ENCODE measurements at places on chromosomes 2 and 18.

DNA sequence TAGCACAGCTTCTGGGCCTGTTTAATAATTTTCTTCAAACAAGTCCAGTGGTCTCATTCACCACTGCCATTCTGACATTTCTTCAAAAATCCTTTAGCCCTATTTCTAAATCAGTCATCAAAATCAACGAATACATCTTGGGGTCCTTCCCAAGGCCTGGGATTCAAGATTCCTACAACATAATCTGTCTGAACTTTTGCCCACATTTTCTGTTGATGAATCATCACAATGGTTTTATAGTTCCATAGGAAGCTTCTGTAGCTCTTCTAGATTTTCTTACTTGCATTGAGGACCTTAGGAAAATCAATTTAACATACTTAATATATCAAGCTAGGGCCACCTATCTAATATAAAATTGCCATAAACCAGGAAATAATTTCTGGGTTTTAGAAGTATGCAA, 811.8 kb upstream of the ACVR2A start:
- DNase-seq, result no peak

DNA sequence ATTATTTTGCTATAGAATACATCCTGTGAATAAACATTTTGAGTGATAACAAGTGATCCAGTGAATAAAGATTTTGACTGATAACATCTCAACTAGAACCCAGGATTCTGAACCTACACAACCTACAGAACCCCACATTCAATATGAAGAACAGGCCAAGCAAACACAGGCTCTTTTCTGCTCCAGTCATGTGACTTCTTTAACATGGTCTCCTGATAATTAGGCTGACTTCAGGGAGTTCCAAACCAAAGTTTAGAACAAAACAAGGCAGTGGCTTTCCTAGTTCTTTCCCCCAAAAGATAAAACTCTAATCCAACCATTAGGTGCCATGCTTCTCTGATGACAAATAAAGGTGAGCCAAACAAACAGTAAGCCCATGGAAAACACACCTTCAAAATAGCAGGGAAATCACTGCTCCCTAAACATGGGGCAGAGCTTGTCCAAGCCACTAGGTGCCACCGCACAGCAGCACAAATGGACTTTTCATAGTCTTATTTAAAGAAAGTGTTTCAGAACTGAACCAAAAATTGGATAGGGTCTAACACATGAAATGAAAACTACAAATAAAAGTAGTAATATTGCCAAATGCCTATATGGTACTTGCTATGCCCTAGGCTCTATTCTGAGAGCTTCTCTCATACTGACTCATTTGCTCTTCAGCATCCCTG, 95.3 kb downstream of the EVA1A start:
- DNase-seq, result peak; percentile 3

GRCh38 chr2:24410976-24411375, 50.6 kb upstream of the ITSN2 start:
- no peak for DNase-seq

DNA sequence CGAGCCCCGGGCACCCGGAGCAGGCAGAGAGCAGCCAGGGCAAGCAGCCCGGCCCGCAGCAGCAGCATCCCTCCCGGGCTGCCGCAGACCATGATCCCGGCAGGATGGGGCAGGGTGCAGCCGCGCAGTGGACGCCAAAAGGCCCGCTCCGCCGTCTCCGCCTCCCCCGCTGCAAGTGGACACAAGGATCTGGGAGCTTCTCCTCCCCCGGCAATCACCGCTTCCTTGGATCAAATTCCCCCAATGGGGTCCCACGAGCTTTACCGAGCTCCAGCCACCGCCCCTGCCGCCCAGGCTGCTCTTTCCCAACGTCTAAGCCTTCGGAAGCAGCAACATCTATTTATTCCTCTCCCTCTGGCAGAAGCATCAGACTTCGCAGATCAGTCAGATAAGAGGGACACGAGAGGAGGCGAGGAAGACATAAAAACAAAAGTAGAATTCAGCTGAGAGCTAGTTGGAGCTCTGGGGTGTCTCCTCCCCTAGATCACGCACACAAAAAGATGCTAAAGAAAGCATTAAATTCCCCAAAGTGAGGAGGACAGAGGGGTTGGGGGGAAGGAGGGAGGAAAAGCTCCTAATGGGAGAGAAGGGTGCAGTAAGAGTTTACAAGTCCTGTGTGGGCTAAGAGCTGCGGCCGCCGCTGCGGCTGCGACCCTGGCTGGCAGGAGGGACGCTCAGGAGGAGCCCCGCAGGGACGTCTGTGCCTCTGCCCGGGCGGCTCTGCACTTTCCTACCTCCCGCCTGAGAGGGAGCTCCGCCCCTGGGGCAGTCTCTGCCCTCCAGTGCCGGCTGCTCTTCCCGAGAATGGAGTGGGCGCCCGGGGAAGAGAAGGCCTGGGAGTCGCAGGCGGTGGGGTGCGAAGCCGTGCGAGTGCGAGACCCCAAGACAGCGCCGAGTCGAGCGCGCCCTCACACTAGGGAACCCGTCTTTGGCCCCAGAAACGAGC, at the start of gene FRZB:
FRZB (minus strand) TSS at position 177 of the 946 bp plus-strand sequence; CDS start at position 92, 85 bp downstream.
- peak; percentile 4 for DNase-seq

- no peak for DNase-seq
These were observed 51.0 kb downstream of the AAK1 start for GRCh38 chr2:69592511-69592910.
